ENCODE measurements at places on chromosomes 11 and 22. TPM values are rescaled to one million over a fixed set of nuclear protein-coding genes. Genes with fewer than 3 reads are reported as not detected.

GRCh38 chr11:126189109-126189929, 22.1 kb downstream of the RPUSD4 start:
- DNase-seq, result no peak

The OR51T1 gene
- not detected for total RNA-seq

DNA sequence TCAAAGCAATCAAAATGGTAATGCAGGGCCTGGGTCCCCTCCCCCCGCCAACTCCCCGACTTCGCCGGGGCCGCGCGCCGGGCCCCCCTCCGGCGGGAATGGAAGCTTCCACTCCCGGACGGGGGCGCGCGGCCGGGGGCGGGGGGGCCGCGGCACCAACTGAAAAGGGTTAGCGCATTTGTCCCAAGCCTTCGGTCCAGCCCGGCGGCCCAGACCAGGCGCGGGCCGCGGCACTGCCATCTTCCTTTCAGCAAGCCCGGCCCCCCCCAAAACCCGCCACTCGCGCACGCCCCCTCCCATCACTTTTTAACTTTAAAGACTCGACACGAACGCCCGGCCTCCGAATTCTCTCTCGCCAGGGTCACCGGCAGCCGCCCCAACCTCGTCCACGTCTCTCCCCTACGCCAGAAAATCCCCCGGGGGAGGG, 2.8 kb downstream of the PHF21B start:
- peak; percentile 52 for DNase-seq

GRCh38 chr11:68954836-68955606, 25.8 kb downstream of the MRGPRD start:
- peak; percentile 70 for DNase-seq

DNA sequence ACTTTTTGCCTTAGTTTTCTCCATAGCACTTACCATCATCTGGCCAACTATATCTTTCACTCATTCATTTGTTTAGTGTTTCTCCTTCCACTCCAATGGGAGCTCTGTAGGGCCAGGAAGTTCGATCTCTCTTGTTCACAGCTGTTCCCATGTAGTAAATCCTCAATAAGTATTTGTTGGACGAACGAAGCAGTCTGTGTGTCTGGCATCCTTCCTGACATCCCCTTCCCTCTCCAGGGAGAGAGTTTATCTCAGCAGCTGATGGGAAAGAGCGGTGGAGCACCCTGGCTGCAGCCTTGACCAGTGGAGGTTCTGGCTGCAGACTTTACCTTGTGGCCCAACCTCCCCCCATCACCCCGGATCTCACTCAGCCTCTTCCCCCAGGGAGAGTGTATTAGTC, 141.7 kb downstream of the CHST1 start:
- no peak for DNase-seq

DNA sequence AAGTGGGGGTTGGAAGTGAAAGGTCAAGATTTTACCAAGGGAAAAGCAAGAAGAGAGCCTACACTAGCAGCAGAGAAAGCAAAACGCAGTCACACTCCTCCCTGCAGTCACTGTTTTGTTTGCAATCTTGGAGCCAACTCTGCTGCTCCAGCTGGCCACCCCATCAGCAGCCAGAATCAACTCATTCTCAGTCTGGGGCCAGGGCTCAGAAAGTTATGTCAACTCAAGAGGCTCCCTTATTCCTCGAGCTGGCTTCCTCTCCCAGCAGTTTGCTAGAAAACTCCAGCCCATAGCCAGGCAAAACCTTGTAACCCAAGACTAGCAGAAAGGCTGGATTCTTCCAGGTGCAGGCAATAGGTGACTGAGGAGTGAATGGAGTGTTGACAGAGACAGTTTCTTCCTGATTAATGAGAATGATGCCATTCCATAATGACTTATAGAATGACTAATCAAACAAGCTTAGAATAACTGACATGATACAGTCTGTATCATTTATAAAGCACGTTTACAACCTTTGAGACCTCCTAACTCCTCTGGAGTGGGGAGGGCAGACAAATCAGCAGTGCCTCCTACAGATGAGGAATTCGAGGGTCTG, 53.4 kb downstream of the P4HA3 start:
- peak; percentile 38 for DNase-seq

The UBQLNL gene
- 1.0 TPM for total RNA-seq

The C22orf31 gene
- not detected for total RNA-seq

GRCh38 chr11:124920356-124920755, 1.3 kb downstream of the HEPN1 start:
- no peak for DNase-seq

The ETS1 gene
- total RNA-seq, result 24.1 TPM

DNA sequence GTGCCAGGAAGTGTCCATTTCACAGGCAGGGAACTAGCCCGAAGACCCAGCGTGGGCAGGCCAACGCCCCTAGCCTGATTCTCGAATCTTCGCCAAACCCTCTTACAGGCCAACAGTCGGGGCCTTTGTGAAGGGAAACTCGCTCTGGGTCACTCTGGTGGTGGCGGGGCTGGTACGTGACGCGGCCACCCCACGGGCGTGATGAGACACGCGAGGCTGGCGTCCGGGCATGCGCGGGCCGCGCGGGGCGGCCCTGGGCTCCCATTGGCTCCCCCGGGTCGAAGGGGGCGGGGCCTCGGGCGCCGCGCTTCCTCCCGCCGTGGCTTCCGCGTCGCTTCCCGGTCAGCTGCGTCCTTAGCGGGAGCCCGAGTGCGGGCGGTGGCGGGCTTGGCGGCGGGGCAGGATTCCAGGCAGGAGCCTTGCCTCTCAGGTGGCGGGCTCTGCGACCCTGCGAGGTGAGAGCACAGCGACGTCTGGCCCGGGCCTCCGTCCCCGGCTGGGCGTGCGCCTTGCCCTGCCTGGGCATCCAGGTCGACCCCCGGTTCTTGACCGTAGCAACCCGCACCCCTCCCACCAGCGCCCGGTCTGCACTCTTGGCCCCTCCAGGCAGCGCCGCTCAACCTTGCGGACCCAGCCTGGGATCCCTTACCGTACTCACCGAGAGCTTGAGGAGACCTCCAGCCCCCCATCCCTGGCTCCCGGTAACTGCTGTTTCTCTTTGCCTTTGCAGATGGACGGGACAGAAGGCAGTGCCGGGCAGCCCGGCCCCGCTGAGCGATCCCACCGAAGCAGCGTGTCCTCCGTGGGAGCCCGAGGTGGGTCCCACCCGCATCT, at the start of gene FRMD8:
Gene FRMD8, plus strand, starts transcription at position 331 of the 834 bp plus-strand sequence. Its CDS starts 400 bp downstream, at position 731.
- DNase-seq, result peak; percentile 93

- no peak for DNase-seq
These were observed 3.2 kb downstream of the PPP6R3 start for GRCh38 chr11:68463714-68464113.

The SYT13 gene
- not detected for total RNA-seq

- DNase-seq, result peak; percentile 78
These were observed 690 bp downstream of the CSNK1E start for GRCh38 chr22:38316364-38317121.

GRCh38 chr11:69510471-69511357, 29.3 kb downstream of the LINC01488 start:
- DNase-seq, result peak; percentile 6

- DNase-seq, result no peak
These were observed 138.2 kb downstream of the BBOX1 start for GRCh38 chr11:27178859-27179258.

The SCGB1A1 gene
- total RNA-seq, result not detected

The VPREB1 gene
- 2.6 TPM for total RNA-seq

- DNase-seq, result no peak
These were observed 8.9 kb downstream of the SULT4A1 start for GRCh38 chr22:43853328-43853931.

The GALNT18 gene
- total RNA-seq, result 31.4 TPM

The MS4A7 gene
- 11.0 TPM for total RNA-seq

The MMP8 gene
- 1.5 TPM for total RNA-seq

DNA sequence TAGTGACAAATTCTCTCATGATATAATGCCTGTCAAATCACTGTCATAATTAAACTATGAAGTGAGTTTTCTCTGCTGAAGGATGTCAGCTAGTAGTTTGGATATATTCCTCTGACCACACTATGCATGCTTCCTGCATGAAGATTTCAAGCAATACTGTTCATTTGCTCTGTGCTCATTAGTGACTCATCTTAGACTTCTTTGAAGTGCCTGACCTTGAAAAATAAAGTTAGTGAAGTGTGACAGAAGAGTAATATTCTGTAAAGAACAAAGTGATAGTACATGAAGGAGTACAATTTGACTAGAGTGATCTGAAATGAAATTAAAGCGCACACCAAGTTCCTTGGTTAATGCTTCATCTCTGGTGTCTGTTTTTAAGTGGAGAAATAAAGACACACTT, 629.5 kb upstream of the ANO3 start:
- no peak for DNase-seq

- no peak for DNase-seq
These were observed 89.7 kb downstream of the RSF1 start for GRCh38 chr11:77730789-77731188.

DNA sequence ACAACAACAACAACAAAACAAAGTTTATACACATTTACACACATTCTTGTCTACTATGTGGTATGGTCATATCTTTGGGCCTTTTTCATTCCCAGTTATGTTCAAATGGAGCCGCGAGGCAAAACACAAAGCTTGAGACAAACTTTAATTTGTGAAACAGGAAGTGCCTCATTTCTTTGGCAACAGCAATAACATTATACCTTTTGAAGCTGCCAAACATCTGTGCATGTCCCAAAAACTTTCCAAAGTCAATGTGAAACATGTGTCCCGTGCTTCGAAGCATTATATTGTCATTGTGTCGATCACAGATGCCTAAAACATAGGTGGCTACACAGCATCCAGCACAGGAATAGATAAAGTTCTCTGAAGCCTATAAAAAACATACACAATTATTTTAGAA, 25.0 kb upstream of the RPS13 start:
- no peak for DNase-seq

The SLC5A1 gene
- 0.59 TPM for total RNA-seq

The PRR33 gene
- not detected for total RNA-seq

- no peak for DNase-seq
These were observed 103.0 kb downstream of the PARVA start for GRCh38 chr11:12480401-12480800.

The MYO18B gene
- 0.41 TPM for total RNA-seq

GRCh38 chr11:61489833-61490721, 18.5 kb upstream of the LRRC10B start:
- DNase-seq, result no peak

DNA sequence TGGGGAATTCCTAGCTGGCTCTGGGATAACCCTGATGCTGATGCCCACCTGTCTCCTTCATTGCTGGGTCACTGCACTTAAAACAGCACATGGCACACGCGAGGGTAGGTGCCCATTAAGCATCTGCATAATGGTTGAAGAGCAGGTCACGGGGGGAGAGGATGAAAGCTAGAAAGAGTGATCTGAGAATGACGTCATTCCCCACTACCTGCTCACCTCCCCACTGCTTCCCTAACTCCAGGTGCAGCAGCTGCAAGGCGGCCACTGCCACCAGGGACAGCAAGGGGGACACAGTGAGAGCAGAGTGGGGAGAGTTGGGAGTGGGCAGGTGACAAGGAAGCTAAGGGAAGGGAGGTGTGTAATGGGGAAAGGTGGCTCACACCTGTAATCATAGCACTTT, 27.0 kb downstream of the ADA2 start:
- no peak for DNase-seq

The TRIM48 gene
- total RNA-seq, result not detected

The GP1BB gene
- total RNA-seq, result 6.4 TPM

GRCh38 chr22:28548406-28548805, 131.2 kb downstream of the TTC28 start:
- DNase-seq, result no peak

The TEX54 gene
- not detected for total RNA-seq

GRCh38 chr11:130042093-130042591, 27.6 kb upstream of the APLP2 start:
- DNase-seq, result no peak

- no peak for DNase-seq
These were observed 940 bp upstream of the C11orf91 start for GRCh38 chr11:33701302-33702230.

GRCh38 chr11:44949160-44950030, 1.3 kb downstream of the TP53I11 start:
- DNase-seq, result peak; percentile 42

DNA sequence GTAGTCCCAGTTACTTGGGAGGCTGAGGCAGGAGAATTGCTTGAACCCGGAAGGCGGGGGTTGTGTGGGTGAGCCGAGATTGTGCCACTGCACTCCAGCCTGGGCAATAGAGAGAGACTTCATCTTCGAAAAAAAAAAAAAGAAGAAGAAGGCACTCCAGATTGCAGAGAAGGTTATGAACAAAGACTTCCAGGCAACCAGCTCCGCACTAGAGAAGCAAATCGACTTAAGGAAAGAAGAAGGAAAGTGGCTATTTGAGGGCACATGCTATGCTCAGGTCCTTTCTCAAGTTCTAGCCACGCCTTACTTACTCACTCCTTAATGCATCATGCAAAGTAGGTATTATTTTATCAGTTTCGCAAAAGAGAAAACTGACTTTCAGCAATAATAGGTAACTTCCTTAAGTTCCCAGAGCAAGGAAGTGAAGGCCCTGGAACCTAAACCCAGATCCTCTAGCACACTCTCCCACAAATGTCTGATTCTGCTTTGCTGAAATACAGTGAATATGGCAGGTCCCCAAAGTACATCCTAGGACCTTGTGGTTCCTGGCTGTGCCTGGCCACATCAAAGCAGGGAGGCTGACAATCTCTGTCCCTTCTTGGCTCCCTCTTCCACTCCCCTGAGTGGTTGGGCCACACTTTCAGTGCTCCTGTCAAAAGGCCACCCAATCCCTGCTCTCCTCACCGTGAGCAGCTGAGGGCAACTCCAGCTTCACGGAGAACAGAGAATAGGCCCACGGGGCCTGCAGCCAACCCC, 14.2 kb downstream of the CD3E start:
- no peak for DNase-seq

DNA sequence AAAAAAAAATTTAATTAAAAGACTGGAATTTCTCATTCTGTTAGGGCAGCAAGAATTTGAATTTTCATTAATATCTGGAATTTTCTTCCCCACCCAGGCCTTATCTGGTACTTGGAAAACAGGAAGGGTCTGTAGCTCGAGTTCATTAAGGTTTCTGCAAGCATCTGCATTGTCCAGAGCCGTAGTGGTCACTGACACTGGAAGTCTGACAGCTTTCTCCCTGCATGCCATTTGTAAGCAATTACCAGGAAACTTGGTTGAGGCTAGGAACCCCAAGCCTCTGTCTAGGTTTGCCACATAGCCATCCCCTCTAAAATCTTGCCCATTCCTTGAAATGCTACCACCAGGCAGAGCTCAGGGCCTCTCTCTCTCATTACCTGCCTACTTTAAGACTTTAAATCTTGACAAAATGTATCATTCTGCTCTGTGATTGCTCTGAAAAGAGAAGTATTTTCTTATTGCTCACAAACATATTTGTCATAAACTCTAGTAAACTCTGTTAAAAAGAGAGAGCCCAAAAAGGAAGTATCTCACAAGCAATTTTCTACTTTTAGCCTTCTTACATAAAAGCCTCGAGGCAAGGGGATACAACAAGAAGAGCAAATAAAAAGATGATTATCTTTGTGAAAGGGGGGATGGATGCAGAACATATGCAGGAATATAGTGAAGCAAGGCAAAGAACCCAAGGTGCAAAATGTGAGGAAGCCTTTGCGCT, 5.5 kb upstream of the PGM2L1 start:
- DNase-seq, result no peak

DNA sequence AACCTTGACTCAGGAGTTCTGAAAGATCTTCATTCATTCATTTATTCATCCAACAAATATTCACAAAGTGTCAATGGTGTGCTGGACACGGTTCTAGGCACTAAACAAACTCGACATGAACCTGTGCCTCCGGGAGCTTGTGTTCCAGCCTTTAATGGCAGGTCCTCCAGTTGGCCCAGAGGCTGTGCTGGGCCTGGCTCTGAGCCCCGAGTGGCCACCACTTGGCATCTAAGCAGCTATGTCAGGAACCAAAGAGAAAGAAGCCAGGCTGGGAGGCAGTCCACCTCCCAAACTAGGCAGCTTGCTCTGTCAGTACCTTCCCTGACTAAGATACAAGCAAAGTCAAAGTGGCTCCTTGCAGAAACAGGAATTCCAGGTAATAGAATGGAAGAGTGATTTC, 233.6 kb downstream of the BUD13 start:
- DNase-seq, result no peak

Measured in uterus (tissue), 4 donors.